Neural progenitor cell (in vitro differentiated cells): ENCODE measurements at places on chromosomes 2 and 18.

DNA sequence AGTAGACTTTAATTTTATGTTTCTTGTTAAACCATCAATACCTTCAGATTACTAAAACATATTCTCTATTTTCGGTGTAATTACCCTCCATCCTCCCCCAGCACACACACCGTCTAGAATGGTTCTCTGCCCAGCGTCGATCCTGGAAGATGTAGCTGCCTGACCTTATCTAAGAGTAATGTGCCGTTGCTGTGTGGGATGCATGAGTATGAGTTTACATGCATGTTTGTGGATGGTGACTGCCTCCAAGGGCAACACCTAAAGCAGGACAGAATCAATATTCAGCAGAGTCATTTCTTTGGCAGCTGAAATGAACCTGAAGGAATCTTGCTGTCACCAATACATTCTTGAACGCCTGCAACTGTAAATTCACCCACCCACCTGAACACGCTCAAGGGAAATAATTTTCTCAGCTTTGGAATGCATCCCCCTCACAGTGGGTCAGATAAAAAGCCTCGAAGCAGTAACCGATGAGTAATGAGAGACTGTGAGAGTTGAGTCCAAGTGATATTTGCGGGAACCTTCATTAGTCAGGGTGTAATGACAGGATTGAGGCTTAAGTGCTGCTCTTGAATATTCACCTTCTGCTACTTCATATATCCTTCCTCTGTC, 155.8 kb upstream of the RND3 start:
- no peaks in the 10 kb centered on the region for H3K27me3 ChIP-seq
- H3K4me1 ChIP-seq = peaks cover 10% of the 10 kb centered on the region
- no peak overlapping the region for H3K27ac ChIP-seq
- DNase-seq = no peak

- peaks cover 32% of the 10 kb centered on the region for H3K4me1 ChIP-seq
- no peaks in the 10 kb centered on the region for H3K36me3 ChIP-seq
- H3K4me3 ChIP-seq = no peak overlapping the region
- no peak for DNase-seq
- peaks cover 57% of the 10 kb centered on the region for H3K27me3 ChIP-seq
These were observed 202.6 kb upstream of the SMAD2 start for GRCh38 chr18:48132797-48133655.

DNA sequence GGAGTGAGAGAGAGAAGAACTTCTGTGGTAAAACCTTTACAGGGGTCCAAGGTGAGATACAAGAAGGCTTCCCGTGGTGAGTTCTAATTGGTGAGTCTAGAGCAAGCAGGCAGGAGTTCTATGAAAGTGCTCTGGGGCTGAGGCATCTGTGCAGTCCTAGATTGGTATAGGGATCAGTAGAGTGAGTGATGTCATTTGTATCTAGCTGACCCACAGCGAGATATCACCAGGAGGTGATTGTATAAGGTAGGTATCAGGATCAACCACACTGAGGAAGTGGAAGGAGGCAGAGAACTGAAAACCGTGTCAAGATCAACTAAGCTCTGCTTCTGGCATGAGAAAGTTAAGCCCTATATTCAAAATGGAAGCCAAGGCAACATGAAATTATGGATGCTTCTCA, 1648.9 kb upstream of the TMEFF2 start:
- H3K36me3 ChIP-seq = no peaks in the 10 kb centered on the region
- H3K27me3 ChIP-seq = no peaks in the 10 kb centered on the region
- no peak for DNase-seq

DNA sequence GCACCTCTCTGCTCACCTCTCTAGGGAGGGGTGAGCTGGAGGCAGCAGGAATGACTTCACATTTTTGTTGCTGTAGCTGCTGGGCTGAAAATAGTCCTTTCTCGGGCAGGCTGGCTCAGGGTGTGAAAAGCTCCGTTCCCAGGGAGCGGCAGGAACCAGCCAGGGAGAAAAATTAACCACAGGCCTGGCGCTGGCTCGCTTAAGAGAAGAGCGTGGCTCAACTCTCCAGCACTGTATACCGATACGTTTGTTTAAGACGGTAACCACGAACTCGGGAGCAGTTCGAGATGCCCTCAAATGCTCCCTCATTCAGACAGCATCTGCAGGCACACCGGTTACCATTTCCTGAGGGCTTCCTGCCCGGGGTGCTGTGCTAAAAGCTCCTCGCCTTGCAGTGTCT, 129.6 kb downstream of the CELF4 start:
- no peaks in the 10 kb centered on the region for H3K27me3 ChIP-seq
- no peak overlapping the region for H3K4me3 ChIP-seq
- no peaks in the 10 kb centered on the region for H3K4me1 ChIP-seq
- DNase-seq = no peak
- H3K27ac ChIP-seq = no peak overlapping the region
- no peaks in the 10 kb centered on the region for H3K36me3 ChIP-seq

- no peak for DNase-seq
- H3K27me3 ChIP-seq = no peaks in the 10 kb centered on the region
- no peak overlapping the region for H3K27ac ChIP-seq
- H3K4me1 ChIP-seq = no peaks in the 10 kb centered on the region
These were observed 888.4 kb downstream of the TRIB2 start for GRCh38 chr2:13604951-13605661.

GRCh38 chr18:50091509-50092244, 103.3 kb downstream of the MYO5B start:
- H3K36me3 ChIP-seq = no peaks in the 10 kb centered on the region
- DNase-seq = no peak
- no peak overlapping the region for H3K4me3 ChIP-seq
- H3K27me3 ChIP-seq = no peaks in the 10 kb centered on the region
- H3K27ac ChIP-seq = no peak overlapping the region
- peaks cover 14% of the 10 kb centered on the region for H3K4me1 ChIP-seq

DNA sequence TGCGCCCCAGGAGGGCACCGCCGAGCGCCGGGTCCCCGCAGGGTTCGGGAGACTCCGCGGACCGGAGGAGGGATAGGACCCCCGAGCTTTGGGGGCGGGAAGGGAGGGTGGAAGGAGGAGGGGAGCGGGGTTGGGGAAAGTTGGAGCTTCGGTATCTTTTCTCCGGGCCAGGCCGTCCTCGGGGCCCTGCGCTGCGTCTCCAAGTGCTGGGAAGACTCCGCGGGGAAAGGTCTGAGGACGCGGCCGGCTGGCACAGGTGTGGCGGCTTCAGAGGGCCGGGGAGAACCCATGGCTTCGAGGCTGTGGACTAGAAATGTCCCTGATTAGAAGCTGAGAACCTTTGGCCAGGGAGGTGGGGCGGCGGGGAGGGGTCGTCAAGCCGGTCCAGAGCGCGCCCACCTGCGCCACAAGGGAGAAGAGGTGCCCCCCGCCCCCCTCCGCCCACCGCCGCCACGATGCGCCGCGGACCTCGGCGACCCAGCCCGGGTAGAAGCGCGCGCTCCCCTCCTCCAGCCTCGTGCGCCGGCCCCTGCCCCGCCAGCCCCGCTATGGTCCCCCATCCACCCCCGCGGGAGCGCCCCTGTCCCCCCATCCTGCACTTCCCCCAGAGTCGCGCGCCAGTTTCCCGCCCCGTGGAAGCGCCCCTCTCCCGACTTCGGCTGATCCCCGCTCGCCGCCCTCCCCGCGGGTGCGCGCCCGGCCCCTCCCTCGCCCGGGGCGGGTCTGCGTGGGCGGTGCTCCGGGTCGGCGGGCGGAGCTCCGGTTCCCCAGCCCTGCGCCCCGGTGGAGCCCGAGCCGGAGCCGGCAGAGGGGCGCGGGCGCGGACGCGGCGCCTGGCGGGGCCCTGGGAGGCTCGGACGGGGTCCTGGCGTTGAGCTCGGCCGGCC, at the start of gene SNTG2:
SNTG2 (plus strand) TSS at position 770 of the 887 bp plus-strand sequence. CDS start 148 bp downstream, outside the sequence.
- H3K27me3 ChIP-seq = peaks cover 57% of the 10 kb centered on the region
- H3K27ac ChIP-seq = no peak within 1 kb of the TSS
- peaks cover 10% of the 10 kb centered on the region for H3K4me1 ChIP-seq
- peak; percentile 79 for DNase-seq

GRCh38 chr18:32906506-32907310, 133.9 kb upstream of the KLHL14 start:
- peaks cover 12% of the 10 kb centered on the region for H3K4me1 ChIP-seq
- H3K27me3 ChIP-seq = no peaks in the 10 kb centered on the region
- no peak overlapping the region for H3K4me3 ChIP-seq
- DNase-seq = no peak
- H3K27ac ChIP-seq = no peak overlapping the region

- no peaks in the 10 kb centered on the region for H3K36me3 ChIP-seq
- DNase-seq = no peak
- no peaks in the 10 kb centered on the region for H3K27me3 ChIP-seq
- no peak overlapping the region for H3K4me3 ChIP-seq
- H3K27ac ChIP-seq = no peak overlapping the region
These were observed 41.3 kb downstream of the SH2D6 start for GRCh38 chr2:85459771-85460170.

DNA sequence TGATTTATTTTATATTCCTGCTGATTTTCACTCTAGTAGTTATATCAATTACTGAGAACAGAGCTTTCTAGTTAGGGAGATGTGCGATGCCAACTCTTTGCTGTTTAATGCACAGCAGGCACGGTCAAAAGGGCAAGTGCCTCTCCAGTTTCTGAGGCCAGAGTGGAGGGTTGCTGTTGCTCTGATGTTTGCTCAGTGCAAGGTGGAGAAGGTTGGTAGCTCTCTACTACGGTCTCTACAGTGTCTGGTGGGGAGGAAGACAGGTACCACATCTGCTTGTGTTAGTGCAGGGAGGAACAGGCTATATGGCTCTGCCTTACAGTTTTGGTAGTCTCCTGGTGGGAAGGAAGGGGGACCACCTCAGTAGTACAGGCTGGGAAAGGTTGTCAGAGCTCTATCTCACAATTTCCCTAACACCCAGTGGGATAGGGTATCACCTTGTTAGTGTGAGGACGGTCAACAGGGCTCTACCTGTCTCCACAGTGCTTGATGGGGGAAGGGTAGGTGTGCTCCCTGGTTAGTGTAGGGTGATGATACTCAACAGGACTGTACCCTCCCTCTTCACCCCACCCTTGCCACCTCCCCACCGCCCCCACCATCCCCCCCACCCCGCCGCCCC, 85.9 kb downstream of the FANCL start:
- no peaks in the 10 kb centered on the region for H3K27me3 ChIP-seq
- H3K36me3 ChIP-seq = no peaks in the 10 kb centered on the region
- no peak overlapping the region for H3K4me3 ChIP-seq
- H3K27ac ChIP-seq = no peak overlapping the region
